Right ventricle myocardium inferior (tissue), 1 donor: ENCODE measurements at places on chromosomes 2 and 18.

- no peak for DNase-seq
These were observed 4.5 kb upstream of the PUM2 start for GRCh38 chr2:20355131-20355530.

DNA sequence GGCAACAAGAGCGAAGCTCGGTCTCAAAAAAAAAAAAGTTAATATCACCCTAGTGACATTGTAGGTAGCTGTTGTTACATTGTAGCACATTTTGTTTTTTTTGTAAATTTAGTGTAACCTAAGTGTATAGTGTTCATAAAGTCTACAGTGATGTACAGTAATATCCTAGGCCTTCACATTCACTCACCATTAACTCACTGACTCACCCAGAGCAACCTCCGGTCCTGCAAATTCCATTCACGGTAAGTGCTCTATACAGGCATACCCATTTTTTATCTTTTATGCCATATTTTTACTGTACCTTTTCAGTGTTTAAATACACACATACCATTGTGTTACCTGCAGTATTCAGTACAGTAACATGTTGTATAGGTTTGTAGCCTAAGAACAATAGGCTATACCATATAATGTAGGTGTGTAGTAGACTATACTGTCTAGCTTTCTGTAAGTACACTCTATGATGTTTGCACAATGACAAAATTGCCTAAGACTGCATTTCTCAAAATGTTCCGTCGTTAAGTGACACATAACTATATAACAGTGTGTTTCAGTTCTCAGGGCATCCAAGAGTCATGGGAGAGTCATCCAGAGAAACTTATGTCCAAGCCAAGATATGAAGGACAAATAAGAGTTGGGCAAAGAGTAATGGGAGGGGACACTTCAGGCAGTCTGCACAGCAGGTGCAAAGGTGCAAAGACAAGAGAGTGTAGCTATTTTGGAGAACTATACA lies 68.4 kb downstream of the TANK start:
- DNase-seq = no peak

GRCh38 chr18:70464343-70465114 lies 175.7 kb downstream of the SOCS6 start:
- DNase-seq = peak; percentile 85

DNA sequence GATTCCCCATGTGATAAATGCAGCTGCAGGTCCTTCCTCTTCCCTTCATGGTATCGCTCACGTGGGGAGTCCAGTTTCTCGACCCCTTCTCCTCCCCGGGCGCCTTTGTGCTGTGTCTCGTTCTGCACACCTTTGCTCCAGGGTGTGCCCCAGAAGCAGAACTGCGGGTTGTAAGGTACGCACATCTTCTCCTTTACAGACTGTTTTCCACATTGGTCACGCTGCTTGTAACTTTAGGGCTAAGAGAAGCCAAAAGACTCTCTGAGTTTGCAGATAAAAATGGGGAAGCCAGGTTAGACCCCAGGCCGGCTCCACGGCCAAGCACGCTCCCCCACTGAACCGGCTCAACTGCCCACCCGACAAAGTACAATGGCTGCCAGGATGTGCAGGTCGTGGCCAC lies 45.9 kb upstream of the TFCP2L1 start:
- no peak for DNase-seq

DNA sequence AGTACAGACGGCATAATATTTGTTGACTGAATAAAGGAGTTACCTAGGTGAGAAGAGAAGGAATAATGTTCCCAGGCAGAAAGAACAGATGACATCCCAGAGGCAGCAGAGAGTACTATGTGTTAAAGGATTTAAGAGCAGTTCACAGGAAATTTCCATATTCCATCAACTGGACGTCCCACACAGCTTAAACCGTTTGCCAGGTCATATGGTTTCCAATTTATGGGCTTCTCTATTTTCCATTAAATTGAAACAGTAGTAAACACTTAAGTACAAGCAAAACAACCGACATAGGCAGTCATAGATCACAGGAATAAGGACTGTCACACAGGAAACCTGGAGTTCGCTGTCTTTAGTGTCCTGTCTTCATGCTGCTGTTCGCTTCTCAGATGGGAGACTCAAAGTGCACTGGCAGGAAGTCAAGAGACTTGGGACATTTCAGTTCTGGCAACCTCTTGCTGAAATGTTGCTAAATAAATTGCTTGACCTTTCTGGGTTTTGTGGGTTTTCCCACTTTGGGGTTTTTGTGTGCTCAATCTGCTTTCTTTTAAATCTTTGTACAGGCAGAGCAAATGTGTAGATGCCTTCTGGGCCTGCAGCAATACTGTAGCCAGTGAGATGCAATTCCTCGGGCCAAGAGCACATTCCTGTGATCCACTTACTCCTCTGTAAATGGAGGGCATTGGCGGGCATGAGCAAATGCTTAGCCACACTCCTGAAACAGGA lies 5.8 kb upstream of the PIEZO2 start:
- DNase-seq = no peak

GRCh38 chr2:156908825-156909224 lies 348.7 kb upstream of the GALNT5 start:
- DNase-seq = no peak
